ENCODE measurements at places on chromosomes 1 and 21.
A peak's percentile ranks its signal among the peaks of the same experiment; 100 is the strongest.

GRCh38 chr1:231564373-231564772 lies 35.9 kb downstream of the TSNAX start:
- H3K27me3 ChIP-seq: no peaks in the 10 kb centered on the region
- peaks cover 18% of the 10 kb centered on the region for H3K4me1 ChIP-seq
- H3K27ac ChIP-seq: no peak overlapping the region
- H3K36me3 ChIP-seq: peaks cover 5% of the 10 kb centered on the region
- no peak overlapping the region for H3K4me3 ChIP-seq

DNA sequence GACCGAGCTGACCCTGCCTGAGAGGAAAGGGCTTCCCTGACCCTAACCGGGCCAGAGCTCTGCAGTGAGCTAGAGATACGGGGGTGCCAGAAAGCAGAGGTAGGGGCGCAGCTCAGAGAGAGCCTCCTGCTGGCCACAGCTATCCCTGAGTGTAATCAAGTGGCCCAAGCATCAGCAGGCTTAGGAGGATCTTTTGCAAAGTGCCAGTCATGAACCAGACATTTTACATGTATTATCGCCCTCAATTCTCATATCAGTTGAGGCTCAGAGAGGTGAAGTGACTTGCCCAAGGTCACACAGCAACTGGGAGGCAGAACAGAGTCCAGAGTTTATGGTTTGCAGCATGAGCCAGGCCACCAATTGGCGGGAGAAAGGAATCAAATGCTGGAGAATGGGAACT lies 7.0 kb upstream of the ID3 start:
- H3K27me3 ChIP-seq: peaks cover 3% of the 10 kb centered on the region
- H3K4me1 ChIP-seq: peaks cover 55% of the 10 kb centered on the region
- H3K4me3 ChIP-seq: no peak overlapping the region
- DNase-seq: no peak
- no peaks in the 10 kb centered on the region for H3K36me3 ChIP-seq
- H3K27ac ChIP-seq: no peak overlapping the region

GRCh38 chr21:35172231-35172630 lies 123.1 kb upstream of the RUNX1 start:
- no peaks in the 10 kb centered on the region for H3K4me1 ChIP-seq
- no peaks in the 10 kb centered on the region for H3K36me3 ChIP-seq
- DNase-seq: no peak
- no peak overlapping the region for H3K4me3 ChIP-seq
- no peak overlapping the region for H3K27ac ChIP-seq

GRCh38 chr1:17847111-17847510 lies 92.0 kb downstream of the ACTL8 start:
- no peak overlapping the region for H3K27ac ChIP-seq
- peaks cover 25% of the 10 kb centered on the region for H3K27me3 ChIP-seq
- no peaks in the 10 kb centered on the region for H3K4me1 ChIP-seq
- H3K4me3 ChIP-seq: no peak overlapping the region
- H3K36me3 ChIP-seq: no peaks in the 10 kb centered on the region
- DNase-seq: no peak

DNA sequence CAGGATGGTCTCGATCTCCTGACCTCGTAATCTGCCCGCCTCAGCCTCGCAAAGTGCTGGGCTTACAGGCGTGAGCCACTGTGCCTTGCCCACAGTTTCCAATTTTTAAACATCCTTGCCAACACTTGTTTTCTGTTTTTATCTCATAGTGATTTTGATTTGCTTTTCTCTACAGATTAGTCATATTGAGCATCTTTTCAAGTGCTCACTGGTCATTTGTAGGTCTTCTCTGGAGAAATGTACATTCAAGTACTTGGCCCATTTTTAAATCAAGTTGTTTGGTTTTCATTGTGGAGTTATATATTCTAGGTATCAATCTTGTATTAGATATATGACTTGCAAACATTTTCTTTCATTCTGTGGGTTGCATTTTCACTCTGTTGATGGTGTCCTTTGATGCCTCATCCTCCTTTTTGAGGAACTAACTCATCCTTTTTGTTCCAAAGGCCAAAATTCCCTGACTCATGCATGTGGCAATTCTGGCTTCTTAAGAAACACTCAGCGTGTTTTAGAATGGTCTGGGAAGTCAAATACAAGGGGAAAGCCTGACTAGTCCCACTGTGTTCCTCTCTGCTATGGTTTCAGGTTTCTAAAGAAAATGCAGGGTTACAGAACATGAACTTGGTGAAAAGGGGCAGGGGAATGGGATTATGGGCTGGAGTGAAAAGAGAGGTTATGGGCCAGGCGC lies 37.3 kb downstream of the PTAFR start:
- H3K4me3 ChIP-seq: no peak overlapping the region
- no peak for DNase-seq
- no peaks in the 10 kb centered on the region for H3K36me3 ChIP-seq
- H3K27ac ChIP-seq: no peak overlapping the region
- H3K27me3 ChIP-seq: no peaks in the 10 kb centered on the region

- peaks cover 44% of the 10 kb centered on the region for H3K4me1 ChIP-seq
- H3K36me3 ChIP-seq: no peaks in the 10 kb centered on the region
- H3K27me3 ChIP-seq: no peaks in the 10 kb centered on the region
- H3K4me3 ChIP-seq: no peak overlapping the region
- peak overlapping the region; percentile 19 for H3K27ac ChIP-seq
These were observed 37.3 kb downstream of the CDC42 start for GRCh38 chr1:22089787-22090186.

GRCh38 chr1:115251856-115252255 lies 86.2 kb downstream of the NGF start:
- no peaks in the 10 kb centered on the region for H3K36me3 ChIP-seq
- H3K27me3 ChIP-seq: no peaks in the 10 kb centered on the region
- H3K27ac ChIP-seq: peak overlapping the region; percentile 39
- no peak for DNase-seq
- H3K4me1 ChIP-seq: no peaks in the 10 kb centered on the region

DNA sequence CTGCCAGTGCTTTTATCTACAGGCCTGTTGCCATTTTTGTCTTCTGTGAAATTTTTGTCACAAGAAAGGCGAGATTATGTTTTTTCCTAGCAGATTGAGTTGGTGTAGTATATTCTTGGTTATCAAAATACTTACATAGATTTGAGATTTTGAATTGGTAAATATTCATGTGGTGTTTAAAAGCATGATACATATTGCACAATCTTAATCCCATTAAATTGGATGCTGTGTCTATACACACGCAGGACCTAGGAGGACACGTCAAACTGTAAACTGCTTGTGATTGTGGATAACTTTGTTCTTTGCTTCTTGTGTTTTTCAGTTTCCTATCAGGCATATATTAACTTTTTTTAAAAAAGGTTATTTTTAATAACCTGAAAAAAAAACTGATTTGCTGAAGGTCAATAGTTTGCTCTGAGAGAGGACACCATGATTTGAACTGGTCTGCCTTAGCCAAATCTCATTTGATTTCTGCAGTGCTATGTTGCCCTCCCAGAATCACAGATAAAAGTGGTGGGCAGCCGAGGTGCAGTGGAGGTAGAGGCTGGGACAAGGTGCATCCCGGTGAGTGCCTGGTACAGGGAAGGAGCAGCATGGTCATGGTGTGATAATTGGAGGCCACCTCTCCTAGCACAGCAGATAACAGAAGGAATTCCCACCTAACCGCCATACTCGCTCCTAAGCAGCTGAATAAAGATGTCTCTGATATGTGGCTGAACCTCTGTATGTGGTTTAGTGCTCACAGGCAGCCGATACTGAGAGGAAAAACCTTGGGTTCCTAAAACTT lies 76.7 kb downstream of the LRRC8D start:
- no peaks in the 10 kb centered on the region for H3K4me1 ChIP-seq
- no peak for DNase-seq
- no peak overlapping the region for H3K27ac ChIP-seq
- no peaks in the 10 kb centered on the region for H3K27me3 ChIP-seq
- H3K36me3 ChIP-seq: no peaks in the 10 kb centered on the region
- no peak overlapping the region for H3K4me3 ChIP-seq

DNA sequence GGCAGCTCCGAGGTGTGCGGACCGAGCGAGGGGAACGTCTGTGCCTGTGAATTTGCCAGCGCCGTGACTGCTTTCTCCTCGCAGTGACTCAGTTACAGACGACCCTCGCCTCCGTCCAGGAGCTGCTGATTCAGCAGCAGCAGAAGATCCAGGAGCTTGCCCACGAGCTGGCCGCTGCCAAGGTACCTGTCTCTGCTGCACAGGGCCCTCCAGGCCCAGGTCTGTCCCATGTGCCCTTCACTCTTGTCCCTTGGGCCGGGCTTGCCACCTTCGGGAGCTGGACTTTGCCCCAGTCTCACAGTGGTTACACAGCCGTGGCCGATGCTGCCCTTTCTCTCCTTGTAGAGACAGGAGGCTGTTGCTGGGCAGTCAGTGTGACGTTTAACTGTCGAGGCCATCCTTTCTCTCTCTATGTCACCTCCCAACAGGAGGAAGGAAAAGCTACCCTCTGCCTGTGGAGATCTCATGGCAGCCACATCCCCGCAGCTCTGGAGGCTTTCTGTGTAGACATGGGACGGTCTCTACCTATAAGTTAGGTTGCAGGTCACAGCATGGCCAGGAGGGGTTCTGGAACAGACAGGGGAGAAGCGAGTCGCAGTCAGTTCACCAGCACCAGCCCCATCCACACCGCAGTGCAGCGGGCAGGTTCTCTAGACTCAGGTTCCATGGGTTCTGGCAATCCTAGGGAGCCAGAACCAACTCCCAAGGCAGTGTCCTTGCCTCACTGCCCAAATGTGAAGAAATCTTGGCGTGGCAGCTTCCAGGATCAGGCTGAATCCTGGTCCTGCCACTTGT lies 149.7 kb downstream of the PEX14 start:
- H3K4me3 ChIP-seq: no peak overlapping the region
- H3K27me3 ChIP-seq: no peaks in the 10 kb centered on the region
- no peaks in the 10 kb centered on the region for H3K4me1 ChIP-seq

- no peaks in the 10 kb centered on the region for H3K27me3 ChIP-seq
- no peak overlapping the region for H3K4me3 ChIP-seq
- no peak overlapping the region for H3K27ac ChIP-seq
- H3K4me1 ChIP-seq: no peaks in the 10 kb centered on the region
These were observed 25.5 kb downstream of the KMO start for GRCh38 chr1:241557551-241558193.

DNA sequence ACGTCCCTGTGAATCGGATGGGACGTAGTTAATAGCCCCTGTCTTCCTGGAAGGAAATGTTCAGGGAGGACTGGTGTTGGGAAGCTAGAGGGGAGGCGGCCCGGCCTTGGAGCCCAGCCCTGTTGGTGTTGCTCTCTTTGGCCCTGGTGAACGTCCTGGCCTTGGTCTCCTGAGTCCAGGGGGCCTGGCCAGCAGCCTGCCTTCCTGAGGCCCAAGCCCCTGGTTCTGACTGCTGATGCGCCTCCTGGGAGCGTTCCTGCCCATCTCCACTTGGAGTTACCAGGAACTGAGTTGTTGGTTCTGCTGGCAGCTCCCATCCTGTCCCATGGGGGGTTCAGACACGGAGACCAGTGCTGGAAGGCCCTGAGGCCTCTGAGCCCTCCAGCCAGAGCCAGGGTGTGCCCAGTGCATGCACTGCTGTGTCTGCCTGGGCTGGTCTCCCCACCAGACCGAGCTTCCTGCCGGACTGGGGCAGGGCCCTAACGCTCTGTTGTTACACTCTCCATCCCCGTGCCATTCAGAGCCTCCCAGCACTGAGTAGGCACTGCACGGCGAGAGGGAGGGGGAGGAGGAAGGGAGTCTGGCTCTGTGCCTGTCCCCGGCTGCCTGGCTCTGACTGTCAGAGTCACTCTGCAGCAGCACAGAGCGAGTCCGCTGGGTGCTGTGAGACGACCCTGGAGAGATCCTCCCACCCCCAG lies 382.5 kb upstream of the VAMP3 start:
- no peaks in the 10 kb centered on the region for H3K4me1 ChIP-seq
- H3K4me3 ChIP-seq: no peak overlapping the region
- no peak for DNase-seq
- no peaks in the 10 kb centered on the region for H3K36me3 ChIP-seq
- H3K27ac ChIP-seq: peak overlapping the region; percentile 30
- H3K27me3 ChIP-seq: no peaks in the 10 kb centered on the region

DNA sequence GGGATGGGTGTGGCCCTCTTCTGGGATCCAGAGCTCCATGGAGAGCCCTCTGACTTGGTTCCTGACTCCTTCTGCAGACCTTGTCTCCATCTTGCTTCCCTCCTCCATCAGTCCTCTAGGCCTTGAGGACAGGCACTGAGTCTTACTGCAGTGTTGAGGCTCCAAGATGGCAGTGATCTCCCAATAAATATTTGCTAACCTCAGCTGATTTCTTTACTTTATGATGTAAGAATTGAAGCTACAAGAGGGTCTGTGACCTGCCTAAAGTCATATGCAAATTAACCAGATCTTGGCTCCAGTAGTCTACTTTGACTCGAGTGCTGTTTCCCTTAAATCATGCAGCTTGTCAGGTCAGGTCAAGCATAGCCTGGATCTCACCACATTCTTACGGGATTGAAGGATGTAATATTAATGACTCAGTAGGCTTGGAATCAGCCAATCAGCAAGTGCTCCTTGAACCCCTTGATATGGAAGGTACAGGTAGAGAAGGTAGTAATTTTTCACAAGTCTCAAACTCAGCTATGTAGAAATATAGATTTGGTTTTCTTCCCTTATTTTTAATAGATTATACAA lies 93.0 kb downstream of the CLIC6 start:
- H3K27me3 ChIP-seq: no peaks in the 10 kb centered on the region
- H3K4me1 ChIP-seq: no peaks in the 10 kb centered on the region
- H3K27ac ChIP-seq: no peak overlapping the region
- H3K36me3 ChIP-seq: no peaks in the 10 kb centered on the region
- no peak overlapping the region for H3K4me3 ChIP-seq

DNA sequence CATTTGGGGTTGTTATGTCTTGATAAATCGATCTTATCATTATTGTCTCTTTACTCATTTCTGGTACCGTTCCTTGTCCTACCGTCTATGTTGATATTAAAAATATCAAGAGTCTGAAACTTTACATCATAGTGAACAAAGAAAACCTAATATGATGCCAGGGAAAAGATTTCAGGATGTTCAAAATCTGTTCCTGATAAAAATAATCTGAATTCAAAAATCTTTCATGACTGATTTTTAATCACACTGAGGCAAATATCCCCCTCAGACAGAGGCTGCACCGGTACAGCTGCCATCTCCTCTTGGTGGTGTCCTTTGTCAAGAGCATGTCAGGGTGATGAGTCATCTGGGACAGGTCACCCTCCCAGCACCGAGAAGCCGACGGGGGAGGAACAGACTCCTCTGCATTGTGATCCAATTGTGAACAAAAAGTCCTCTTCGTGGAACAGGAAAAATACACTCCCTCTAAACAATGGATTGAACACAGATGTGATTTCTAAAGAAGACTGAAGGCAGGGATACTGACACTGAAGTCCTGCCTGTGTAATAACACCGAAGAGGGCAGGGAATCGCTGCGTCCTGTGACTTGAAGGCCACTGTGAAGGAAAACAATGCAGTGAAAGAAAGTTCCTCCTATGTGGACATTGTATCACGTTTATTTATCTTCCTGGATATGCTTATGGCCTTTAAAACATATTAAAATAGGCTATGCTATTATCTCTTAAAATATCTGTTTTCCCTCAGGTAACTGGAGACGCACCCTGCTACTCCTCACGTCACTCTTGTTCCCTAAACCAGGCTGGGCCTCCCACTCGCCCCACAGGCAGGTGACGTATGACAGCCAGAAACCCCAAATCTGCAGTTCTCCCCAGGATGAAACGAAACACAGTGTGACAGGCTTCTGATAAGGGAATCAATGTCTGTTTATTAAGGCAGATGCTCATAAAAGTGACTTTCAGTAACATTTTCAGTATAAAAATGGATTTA lies 4.3 kb upstream of the SPATC1L start:
- H3K4me3 ChIP-seq: no peak overlapping the region
- H3K27ac ChIP-seq: peak overlapping the region; percentile 32
- peaks cover 4% of the 10 kb centered on the region for H3K4me1 ChIP-seq
- no peaks in the 10 kb centered on the region for H3K36me3 ChIP-seq
- H3K27me3 ChIP-seq: no peaks in the 10 kb centered on the region
